Stimulated activated CD8-positive, alpha-beta memory T cell treated with anti-CD3 and anti-CD28 coated beads, Interleukin-7, amount 100 ng/mL, for 1 hour (primary cell): ENCODE measurements at places on chromosomes 3 and 15.

- no peak for DNase-seq
Observed at GRCh38 chr15:52060501-52060900, 41.5 kb downstream of the MAPK6 start.

GRCh38 chr15:70490148-70490837, 273.1 kb downstream of the UACA start:
- DNase-seq = no peak

DNA sequence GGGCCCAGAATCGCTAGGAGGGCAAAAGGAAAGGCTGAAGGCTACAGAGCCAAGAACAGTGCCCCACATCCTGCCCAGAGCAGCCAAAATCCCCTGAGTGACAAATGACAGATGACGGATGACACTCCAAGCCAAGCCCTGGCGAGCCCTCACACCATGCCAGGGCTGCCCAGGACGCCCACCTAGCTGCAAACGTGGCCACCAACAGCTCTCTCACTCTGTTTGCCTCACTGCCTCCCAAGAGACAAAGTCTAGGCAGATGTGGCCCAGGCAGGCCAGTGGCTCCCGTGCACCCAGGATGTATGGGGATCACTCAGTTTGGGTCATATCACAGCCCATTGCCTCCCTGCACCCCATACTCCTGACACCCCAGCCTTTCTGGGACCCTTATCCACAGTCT, 270.1 kb upstream of the NSMCE3 start:
- DNase-seq = no peak

- DNase-seq = no peak
Observed at GRCh38 chr15:80003171-80003570, 32.2 kb upstream of the BCL2A1 start.

GRCh38 chr3:110413266-110413665, 658.4 kb upstream of the NECTIN3 start:
- no peak for DNase-seq

GRCh38 chr15:94083467-94084052, 147.8 kb upstream of the MCTP2 start:
- DNase-seq = no peak

- DNase-seq = no peak
Observed at GRCh38 chr3:11435440-11436165, 163.4 kb downstream of the ATG7 start.

GRCh38 chr3:133643611-133644010, 18.1 kb downstream of the TOPBP1 start:
- DNase-seq = no peak

DNA sequence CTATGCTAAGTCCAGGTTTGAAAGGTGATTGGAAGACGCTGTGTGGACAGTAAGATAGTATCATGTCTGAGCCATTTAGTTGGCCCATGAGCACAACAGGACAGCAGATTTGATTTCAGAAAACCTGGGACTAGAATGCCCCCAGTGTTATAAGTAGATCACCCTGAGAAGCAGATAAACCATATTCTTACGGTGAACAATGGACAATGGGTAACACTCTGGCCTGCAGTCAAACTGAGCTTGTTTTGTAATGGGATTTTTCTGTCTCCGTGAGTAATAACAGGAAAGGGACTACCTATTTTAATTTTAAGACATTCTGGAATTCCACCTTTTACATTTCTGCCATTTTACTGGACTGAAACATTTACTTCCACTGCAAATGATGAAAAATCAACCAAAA, 71.5 kb downstream of the LDHAL6B start:
- DNase-seq = no peak

DNA sequence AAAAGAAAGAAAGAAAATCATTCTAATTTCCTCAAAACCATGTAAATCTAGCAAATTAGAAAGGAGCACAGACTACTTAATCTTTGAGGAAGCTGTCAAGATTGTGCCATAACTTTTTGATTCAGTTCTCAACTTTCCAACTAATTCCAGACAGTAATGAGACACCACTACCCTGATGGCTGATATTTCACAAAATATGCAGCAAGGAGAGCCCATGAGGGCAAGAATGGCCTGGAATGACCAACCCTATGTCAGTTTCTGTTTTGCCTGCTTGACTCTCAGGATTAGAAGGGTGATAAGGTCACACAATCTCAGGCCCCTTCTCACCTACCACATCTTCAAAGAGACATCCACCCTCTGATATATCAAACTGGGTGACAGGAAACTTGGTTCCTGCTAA, 134.7 kb downstream of the MAGI1 start:
- DNase-seq = no peak

GRCh38 chr3:156973954-156974353, 147.8 kb downstream of the LEKR1 start:
- DNase-seq = no peak

DNA sequence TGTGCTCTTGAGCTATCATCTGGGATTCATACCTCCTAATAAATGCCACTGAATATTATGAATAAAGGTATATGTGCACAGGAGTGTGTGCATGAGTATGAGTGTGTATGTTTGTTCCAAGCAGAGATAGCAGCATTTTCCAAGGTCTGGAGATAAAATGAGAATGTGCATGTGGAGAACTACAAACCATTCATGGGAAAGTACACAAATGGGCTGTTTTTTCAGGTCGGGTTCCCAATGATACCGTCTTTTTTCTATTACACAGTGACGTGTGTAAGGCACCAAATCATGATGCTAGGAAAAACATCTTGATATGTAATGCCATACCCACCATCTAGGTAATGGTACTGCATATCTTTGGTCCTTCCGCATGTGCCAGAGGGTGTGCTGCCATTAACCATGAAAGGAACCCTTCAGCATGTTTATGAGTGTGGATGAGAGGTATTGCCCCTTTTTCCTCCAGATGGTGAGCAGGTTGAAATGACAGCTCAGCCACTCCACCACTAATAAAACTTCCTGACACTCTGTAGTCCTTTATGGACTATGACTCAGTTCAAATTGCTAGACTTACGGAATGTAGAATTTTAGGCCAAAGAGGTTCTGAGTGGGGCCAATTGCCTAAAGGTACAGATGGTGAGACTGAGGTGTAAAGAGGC, 36.4 kb upstream of the COPB2 start:
- no peak for DNase-seq

- no peak for DNase-seq
Observed at GRCh38 chr3:170721563-170721962, 135.7 kb upstream of the SLC7A14 start.

- no peak for DNase-seq
Observed at GRCh38 chr15:63877713-63878271, 44.0 kb upstream of the HERC1 start.

DNA sequence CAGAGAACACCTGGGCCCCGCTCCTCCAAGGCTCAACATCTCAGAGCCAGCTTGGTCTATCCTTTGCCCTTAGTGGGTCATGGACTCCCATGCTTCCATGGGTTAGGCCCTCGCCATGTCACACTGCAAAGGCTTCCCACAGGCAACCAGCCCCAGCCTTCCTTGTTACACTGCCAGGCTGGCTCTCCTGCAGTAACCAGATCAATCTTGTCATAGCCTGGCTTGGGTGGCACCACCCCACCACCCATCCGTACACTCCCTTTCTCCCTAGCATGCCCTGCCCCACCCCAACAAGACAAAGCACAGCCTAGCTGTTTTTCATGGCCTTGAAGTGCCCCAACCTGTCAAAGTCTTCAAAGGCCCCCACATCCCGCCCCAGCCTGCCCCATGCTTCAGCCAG, 30.5 kb downstream of the CA12 start:
- no peak for DNase-seq
